ENCODE measurements at places on chromosomes 16 and 17. TPM values are rescaled to one million over a fixed set of nuclear protein-coding genes. Genes with fewer than 3 reads are reported as not detected.

- H3K27ac ChIP-seq: no peak overlapping the region
- no peak overlapping the region for H3K4me3 ChIP-seq
- no peak for DNase-seq
- H3K4me1 ChIP-seq: peaks cover 8% of the 10 kb centered on the region
- peaks cover 13% of the 10 kb centered on the region for H3K36me3 ChIP-seq
Measured at GRCh38 chr16:53827741-53828140, 123.8 kb downstream of the FTO start.

Gene MAZ
- 169 TPM for total RNA-seq

- peaks cover 56% of the 10 kb centered on the region for H3K4me1 ChIP-seq
- no peak overlapping the region for H3K4me3 ChIP-seq
- no peaks in the 10 kb centered on the region for H3K27me3 ChIP-seq
- no peaks in the 10 kb centered on the region for H3K36me3 ChIP-seq
- peak; percentile 35 for DNase-seq
- peak overlapping the region; percentile 51 for H3K27ac ChIP-seq
Measured at GRCh38 chr17:17041018-17041521, 1.2 kb upstream of the MPRIP start.

GRCh38 chr16:265002-265529 lies 10.7 kb downstream of the RGS11 start:
- H3K36me3 ChIP-seq: peaks cover 53% of the 10 kb centered on the region
- DNase-seq: no peak
- no peaks in the 10 kb centered on the region for H3K27me3 ChIP-seq
- no peak overlapping the region for H3K27ac ChIP-seq
- H3K4me1 ChIP-seq: no peaks in the 10 kb centered on the region

DNA sequence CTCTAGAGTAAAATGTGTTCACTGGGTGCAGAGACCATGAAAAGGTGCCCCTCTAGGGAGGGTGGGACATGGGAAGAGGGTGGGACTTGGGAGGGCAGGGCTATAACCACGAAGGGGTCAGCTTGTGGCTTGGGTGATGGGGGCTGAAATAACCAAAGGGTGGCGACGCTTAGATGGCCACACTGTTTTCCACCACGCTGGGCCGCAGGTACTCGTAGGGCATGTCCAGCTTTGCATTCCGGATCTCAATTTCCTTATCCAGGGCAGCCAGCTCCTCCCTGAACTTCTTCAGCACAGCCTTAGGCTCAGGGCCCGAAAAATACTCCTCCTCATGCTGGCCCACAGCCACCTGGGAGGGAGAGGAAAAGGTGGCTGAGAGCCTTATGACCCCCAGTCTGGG lies 10.0 kb downstream of the ALOX15 start:
- DNase-seq: no peak
- no peak overlapping the region for H3K27ac ChIP-seq
- peaks cover 23% of the 10 kb centered on the region for H3K27me3 ChIP-seq
- no peaks in the 10 kb centered on the region for H3K4me1 ChIP-seq

DNA sequence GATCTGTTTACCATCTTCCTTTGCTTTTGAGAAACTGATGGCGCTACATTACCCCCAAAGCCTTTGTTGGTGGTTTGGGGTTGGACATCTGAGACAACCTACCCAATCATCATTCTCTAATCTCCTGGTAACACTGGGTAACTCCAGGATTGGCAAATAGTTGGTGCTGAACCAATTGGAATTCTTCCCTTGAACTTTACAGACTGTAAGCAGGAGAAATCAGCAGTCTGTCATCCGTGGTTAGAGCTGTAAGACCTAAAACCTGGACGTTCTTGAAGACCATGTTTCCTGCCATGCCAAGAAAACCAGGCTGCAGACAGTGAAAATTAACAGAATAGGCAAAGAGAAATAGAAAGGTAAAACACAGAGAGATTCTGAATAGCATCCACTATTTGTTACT lies 398.8 kb upstream of the SALL1 start:
- no peak overlapping the region for H3K27ac ChIP-seq
- no peaks in the 10 kb centered on the region for H3K36me3 ChIP-seq
- DNase-seq: no peak
- no peaks in the 10 kb centered on the region for H3K4me1 ChIP-seq
- H3K4me3 ChIP-seq: no peak overlapping the region

DNA sequence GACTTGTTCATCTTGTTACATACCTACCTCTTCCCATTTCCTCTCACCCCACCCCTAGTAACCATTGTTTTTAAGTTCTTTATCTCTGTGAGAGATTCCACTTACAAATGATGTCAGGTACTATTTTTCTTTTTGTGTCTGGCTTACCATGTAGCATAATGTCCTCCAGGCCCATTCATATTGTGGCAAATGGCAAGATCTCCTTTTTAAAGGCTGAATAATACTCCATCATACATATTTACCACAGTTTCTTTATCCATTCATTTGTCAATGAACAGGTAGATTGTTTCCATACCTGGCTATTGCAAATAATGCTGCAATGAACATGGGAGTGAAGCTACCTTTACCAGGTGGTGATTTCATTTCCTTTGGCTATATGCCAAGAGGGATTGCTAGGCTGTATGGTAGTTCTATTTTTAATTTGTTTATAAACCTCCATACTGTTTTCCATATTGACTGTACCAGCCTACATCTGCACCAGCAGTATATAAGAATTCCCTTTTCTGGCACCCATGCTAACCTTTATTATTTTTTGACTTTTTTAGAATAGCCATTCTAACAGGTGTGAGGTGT lies 53.9 kb downstream of the NSRP1 start:
- no peaks in the 10 kb centered on the region for H3K4me1 ChIP-seq
- H3K27me3 ChIP-seq: no peaks in the 10 kb centered on the region
- no peak for DNase-seq
- no peak overlapping the region for H3K4me3 ChIP-seq

Gene KRT39
- total RNA-seq: 0.59 TPM

Gene CDH13
- total RNA-seq: 14.3 TPM

Gene SLC5A11
- total RNA-seq: 0.27 TPM

DNA sequence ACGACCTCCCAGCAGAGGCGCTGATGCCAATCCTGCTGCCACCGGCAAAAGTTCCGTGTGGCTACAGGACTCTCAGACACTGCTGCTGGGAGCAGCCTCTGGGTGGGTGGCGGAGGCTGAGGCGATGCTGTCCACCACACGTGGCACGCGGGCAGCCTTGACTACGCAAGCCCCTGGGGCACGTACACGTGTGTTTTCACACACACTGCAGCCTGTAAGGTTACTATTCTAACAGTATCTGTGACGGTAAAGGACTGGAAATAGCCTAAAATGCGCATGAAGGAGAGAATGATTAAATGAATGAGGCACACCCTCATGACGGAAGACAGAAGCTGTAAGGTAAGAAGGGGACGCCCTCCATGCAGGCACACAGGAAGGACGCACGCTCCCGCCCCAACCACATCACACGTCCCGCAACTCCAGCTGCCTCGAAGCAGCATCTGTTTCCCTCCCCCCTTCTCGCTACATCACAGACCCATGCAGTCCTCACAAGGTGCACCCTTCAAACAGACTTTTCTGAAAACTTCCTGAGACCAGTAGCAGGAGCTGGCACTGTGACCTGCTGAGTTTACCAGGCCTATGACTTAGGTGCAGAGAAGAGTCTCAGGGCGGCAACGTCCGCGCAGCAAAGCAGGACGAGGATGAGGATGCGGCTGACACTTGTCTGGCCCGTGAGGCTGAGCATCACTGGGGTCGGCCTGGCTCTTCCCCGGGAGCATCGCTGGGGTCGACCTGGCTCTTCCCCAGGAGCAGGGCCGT lies 28.7 kb upstream of the FASN start:
- H3K4me3 ChIP-seq: no peak overlapping the region
- H3K36me3 ChIP-seq: peaks cover 3% of the 10 kb centered on the region
- H3K4me1 ChIP-seq: no peaks in the 10 kb centered on the region
- DNase-seq: no peak
- H3K27me3 ChIP-seq: no peaks in the 10 kb centered on the region

- no peak overlapping the region for H3K27ac ChIP-seq
- H3K4me1 ChIP-seq: no peaks in the 10 kb centered on the region
- H3K27me3 ChIP-seq: no peaks in the 10 kb centered on the region
- no peak for DNase-seq
Measured at GRCh38 chr17:20083156-20083859, 74.1 kb downstream of the SPECC1 start.

GRCh38 chr17:41835214-41835799 lies 725 bp downstream of the NT5C3B start:
- H3K27me3 ChIP-seq: no peaks in the 10 kb centered on the region
- DNase-seq: no peak
- H3K4me3 ChIP-seq: peak overlapping the region; percentile 97
- H3K27ac ChIP-seq: peak overlapping the region; percentile 79
- peaks cover 19% of the 10 kb centered on the region for H3K36me3 ChIP-seq
- peaks cover 17% of the 10 kb centered on the region for H3K4me1 ChIP-seq

DNA sequence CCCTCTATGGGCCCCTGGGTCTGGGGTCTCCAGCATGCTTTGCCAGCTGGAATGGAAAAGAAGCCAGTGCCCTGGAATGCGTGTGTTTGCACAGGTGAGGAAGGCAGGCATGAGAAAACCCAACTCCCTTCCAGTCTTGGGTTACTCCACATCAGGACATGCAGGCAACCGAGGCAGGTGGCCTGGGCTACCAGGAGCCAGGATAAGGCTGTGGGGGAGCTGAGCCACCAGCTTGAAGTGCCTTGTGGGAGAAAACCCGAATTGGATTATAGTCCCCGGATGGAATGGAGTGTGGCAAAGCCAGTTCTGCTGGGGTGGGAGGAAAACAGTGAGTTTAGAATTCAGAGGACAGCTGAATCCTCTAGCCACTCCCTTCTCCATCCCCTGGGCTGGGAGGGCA lies 7.2 kb downstream of the SRCIN1 start:
- H3K36me3 ChIP-seq: no peaks in the 10 kb centered on the region
- H3K4me3 ChIP-seq: no peak overlapping the region
- H3K4me1 ChIP-seq: no peaks in the 10 kb centered on the region
- peaks cover 67% of the 10 kb centered on the region for H3K27me3 ChIP-seq
- H3K27ac ChIP-seq: no peak overlapping the region

Gene HOXB3
- total RNA-seq: 11.3 TPM

DNA sequence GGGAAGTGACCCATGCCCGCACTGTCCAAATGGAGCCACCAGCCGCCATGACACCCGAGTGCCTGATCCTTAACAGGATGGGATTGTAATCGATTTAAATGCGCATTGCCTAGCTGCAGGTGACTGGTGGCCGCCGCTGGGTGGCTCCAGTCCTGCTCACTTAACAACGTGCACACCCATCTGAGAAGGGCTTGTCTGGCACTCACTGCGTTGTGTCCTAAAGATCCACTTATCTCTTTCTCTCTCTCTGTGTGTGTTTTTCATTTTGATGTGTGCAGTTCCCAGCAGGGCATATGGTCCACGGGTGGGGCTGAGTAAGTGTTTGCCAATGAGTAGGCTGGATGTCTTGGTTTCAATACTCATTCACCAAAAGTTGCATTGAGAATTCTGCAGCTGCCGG lies 80.6 kb downstream of the IRF8 start:
- no peaks in the 10 kb centered on the region for H3K36me3 ChIP-seq
- peaks cover 15% of the 10 kb centered on the region for H3K27me3 ChIP-seq
- no peak overlapping the region for H3K4me3 ChIP-seq

GRCh38 chr16:54171626-54172537 lies 114.7 kb downstream of the IRX3 start:
- H3K27ac ChIP-seq: no peak overlapping the region
- H3K36me3 ChIP-seq: no peaks in the 10 kb centered on the region
- H3K4me1 ChIP-seq: no peaks in the 10 kb centered on the region
- DNase-seq: no peak
- peaks cover 19% of the 10 kb centered on the region for H3K27me3 ChIP-seq

- H3K27me3 ChIP-seq: no peaks in the 10 kb centered on the region
- no peaks in the 10 kb centered on the region for H3K4me1 ChIP-seq
- H3K36me3 ChIP-seq: no peaks in the 10 kb centered on the region
- no peak overlapping the region for H3K27ac ChIP-seq
Measured at GRCh38 chr17:68682903-68683302, 81.7 kb upstream of the FAM20A start.

- H3K4me3 ChIP-seq: no peak overlapping the region
- H3K27ac ChIP-seq: no peak overlapping the region
- no peaks in the 10 kb centered on the region for H3K27me3 ChIP-seq
- no peaks in the 10 kb centered on the region for H3K36me3 ChIP-seq
- no peak for DNase-seq
Measured at GRCh38 chr17:74260525-74260850, 13.5 kb upstream of the DNAI2 start.

DNA sequence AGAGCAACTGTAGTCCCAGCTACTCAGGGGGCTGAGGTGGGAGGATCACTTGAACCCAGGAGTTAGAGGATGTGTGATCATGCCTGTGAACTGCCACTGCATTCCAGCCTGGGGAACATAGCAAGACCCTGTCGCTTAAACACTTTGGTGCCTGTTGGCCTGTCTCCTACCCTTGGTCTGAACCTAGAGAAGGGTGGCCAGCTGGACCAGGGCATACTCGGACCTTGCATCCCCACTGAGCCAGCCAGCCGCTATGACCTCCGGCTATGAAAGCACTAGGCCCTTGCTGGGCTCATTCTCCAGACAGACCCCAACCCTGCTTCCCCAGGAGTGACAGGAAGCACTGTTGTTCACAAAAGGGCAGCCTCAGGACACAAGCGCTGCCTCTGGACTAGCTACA lies 4.6 kb downstream of the IFT20 start:
- H3K4me3 ChIP-seq: no peak overlapping the region
- DNase-seq: no peak
- no peaks in the 10 kb centered on the region for H3K27me3 ChIP-seq
- peaks cover 50% of the 10 kb centered on the region for H3K36me3 ChIP-seq

Gene WNT3
- 2.2 TPM for total RNA-seq

DNA sequence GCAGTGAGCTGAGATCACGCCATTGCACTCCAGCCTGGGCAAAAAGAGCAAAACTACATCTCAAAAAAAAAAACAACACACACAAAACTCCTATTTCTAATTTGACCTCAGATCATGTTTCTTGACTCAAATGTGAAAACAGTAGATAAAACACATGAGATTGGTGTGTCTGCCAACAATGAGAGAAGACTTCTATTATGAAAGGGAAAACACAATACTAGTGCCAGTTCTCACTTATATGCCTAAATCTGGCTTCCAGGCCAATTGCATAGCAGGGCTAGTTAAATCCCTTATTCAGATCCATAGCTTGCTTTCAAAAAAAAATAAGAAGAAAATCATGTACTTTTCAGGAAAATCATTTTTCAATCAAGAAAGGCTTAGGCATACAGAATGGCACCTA lies 39.4 kb downstream of the AP1G1 start:
- peaks cover 86% of the 10 kb centered on the region for H3K36me3 ChIP-seq
- no peak overlapping the region for H3K27ac ChIP-seq
- no peaks in the 10 kb centered on the region for H3K27me3 ChIP-seq
- DNase-seq: no peak

Gene KRTAP4-4
- not detected for total RNA-seq

GRCh38 chr17:9536061-9536460 lies 39.6 kb downstream of the STX8 start:
- no peak overlapping the region for H3K27ac ChIP-seq
- DNase-seq: no peak
- no peak overlapping the region for H3K4me3 ChIP-seq
- H3K36me3 ChIP-seq: peaks cover 7% of the 10 kb centered on the region
- H3K4me1 ChIP-seq: no peaks in the 10 kb centered on the region
- no peaks in the 10 kb centered on the region for H3K27me3 ChIP-seq

GRCh38 chr16:9050102-9050830 lies 41.2 kb upstream of the HAPSTR1 start:
- H3K27me3 ChIP-seq: no peaks in the 10 kb centered on the region
- H3K36me3 ChIP-seq: no peaks in the 10 kb centered on the region
- no peak for DNase-seq
- H3K4me3 ChIP-seq: no peak overlapping the region

Gene ELMO3
- total RNA-seq: 14.9 TPM

Gene PLA2G10
- total RNA-seq: 7.1 TPM

GRCh38 chr16:57530522-57531252 lies 5.7 kb downstream of the CCDC102A start:
- peak; percentile 38 for DNase-seq
- H3K4me3 ChIP-seq: no peak overlapping the region
- peaks cover 62% of the 10 kb centered on the region for H3K4me1 ChIP-seq
- peak overlapping the region; percentile 41 for H3K27ac ChIP-seq
- H3K36me3 ChIP-seq: no peaks in the 10 kb centered on the region
- no peaks in the 10 kb centered on the region for H3K27me3 ChIP-seq

All from lower lobe of right lung (tissue), 2 donors.